ENCODE measurements at places on chromosomes 1 and 21.

GRCh38 chr1:25246600-25247023 lies 642 bp downstream of the RSRP1 start:
- no peak for DNase-seq

DNA sequence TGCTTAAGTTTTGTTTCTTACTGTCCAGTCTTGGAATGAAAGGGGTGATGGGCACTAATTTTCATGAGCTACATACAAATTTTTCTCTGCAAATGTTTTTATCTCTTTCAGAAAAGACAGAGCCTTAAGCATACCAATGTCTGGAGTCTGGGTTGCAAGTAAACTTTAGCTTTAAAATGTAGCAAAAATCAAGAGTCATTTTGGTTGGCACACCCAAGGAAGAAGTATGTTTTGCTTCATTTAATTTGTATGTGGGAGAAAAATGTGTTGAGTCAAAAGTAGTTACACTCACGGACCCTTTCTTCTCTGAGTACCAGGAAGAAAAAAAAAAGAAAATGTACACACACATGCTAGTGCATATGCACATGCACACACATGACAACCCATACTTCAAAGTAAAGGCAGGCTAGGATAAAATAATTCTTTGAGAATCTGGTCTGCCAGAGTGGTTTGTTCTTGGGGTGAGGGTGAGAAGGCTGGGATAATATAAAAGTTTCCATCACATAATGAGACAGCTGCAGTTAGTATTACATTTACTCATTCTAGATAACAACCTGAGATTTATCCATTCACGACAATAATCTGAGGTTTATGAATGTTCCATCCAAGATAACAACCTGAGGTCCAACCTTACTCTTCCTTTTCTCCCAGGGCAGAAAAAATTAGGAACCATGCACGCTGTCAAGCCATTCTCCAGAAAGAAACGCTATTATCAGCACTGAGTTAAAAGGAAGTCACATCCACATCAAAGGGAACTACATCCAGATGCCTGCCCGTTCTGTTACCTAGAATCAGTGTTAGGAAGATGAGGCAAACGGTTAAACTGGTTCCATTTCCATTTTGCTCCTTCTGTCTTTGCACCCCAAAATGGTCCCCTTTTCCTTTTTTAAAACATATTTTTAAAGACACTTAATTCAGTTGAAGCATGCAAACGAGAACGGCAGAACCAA lies 9.3 kb downstream of the DPYD start:
- no peak for DNase-seq

- DNase-seq = peak; percentile 52
Measured at GRCh38 chr1:7046314-7046713, 261.1 kb downstream of the CAMTA1 start.

DNA sequence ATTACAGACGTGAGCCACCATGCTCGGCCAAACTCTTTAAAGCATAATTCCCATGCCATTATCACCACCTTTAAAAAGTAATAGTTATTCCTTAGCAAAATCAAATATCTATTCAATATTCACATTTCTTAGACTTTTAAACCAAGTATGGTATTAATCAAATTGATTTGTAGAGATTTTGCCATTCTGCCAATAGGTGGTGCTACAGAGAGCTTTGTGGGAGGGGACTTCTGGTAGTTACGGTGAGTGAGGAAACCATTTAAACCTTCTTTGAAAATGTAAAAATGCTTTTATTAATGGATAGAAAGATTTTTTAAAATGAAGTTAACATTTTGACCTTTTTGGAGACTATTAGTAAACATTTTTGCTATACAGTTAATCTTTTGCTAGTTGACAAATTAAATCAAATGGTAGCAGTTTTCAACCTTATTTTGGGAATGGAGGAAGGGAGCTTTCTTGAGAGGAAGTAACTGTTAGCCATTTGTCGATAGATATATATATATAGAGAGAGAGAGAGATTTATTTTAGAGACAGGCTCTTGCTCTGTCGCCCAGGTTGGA lies 19.3 kb downstream of the IARS2 start:
- peak; percentile 60 for DNase-seq

DNA sequence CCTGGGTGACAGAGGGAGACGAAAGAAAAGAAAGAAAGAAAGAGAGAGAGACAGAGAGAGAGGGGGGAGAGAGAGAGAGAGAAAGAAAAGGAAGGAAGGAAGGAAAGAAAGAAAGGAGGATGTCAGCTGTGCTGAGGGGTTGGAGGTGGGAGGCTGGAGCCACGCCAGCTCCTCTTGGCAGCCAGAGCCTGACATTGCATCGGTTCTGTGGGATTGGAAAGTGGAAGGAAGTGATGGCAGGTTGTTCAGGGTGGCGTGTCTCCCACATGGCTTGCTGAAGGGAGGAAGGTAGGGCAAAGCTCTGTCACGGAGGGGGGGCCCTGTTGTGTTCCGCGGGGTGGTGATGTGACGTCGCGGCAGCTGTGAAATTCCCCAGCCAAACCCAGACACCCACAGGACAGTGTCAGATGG lies 30.7 kb downstream of the EIF2D start:
- DNase-seq = no peak

- no peak for DNase-seq
Measured at GRCh38 chr1:236864996-236865817, 70.1 kb downstream of the MTR start.

DNA sequence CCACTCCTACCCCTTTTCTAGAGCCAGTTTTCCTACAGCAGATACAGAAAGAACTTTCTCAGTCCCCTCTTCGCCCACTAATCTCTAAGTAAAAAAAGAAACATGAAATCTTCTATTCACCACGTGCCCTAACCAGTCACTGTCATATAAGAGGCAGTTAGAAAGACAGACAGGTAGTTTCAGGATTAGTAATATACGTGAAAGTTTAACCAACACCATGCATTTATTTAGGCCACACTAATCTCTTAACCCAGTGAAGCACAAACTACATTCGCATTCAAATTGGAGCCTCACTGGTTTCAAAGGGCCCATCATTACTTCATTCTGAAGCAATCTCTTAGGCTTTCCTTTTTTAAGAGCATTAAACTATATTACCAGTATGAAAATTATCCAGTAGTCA lies 10.1 kb downstream of the GPATCH2 start:
- DNase-seq = no peak

DNA sequence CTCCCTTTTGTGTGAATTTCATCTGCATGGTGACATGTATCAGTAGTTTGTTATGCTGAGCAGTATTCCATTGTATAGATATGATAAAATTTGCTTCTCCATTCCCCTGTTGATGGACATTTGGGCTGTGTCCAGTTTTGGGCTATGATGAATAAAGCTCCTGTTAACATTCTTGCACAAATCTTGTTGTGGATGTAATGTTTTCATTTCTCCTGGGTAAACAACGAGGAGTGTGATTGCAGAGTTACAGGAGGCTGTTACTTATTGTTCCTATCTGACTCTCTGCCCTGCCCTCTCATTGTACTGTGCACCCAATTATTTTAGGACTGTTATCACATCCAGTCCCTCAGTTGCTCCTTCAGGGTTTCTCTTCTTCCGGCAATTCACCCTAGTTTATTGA lies 24.2 kb downstream of the MAPKAPK2 start:
- DNase-seq = no peak

- DNase-seq = no peak
Measured at GRCh38 chr1:227450489-227450888, 112.9 kb upstream of the ZNF678 start.

- DNase-seq = peak; percentile 77
Measured at GRCh38 chr1:22600071-22600816, 36.2 kb upstream of the C1QA start.

DNA sequence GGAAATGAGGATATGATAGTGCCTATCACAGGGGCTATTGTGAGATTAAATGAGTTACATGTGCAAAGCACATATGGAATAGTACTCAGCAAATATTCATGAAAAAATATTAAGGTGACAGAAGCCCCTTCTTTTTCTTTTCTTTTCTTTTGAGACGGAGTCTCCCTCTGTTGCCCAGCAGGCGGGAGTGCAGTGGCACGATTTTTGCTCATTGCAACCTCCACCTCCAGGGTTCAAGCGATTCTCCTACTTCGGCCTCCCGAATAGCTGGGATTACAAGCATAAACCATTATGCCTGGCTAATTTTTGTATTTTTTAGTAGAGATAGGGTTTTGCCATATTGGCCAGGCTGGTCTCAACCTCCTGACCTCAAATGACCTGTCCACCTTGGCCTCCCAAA lies 139.4 kb downstream of the HIVEP3 start:
- DNase-seq = no peak

- DNase-seq = no peak
Measured at GRCh38 chr1:57158604-57158998, 192.8 kb upstream of the C8B start.

- peak; percentile 74 for DNase-seq
Measured at GRCh38 chr1:112058815-112059450, 69.5 kb upstream of the KCND3 start.

GRCh38 chr1:178382372-178382771 lies 114.4 kb downstream of the CLEC20A start:
- no peak for DNase-seq

GRCh38 chr1:117689997-117690625 lies 84.3 kb downstream of the TENT5C start:
- DNase-seq = no peak

GRCh38 chr1:230011333-230012092 lies 55.5 kb upstream of the GALNT2 start:
- no peak for DNase-seq

DNA sequence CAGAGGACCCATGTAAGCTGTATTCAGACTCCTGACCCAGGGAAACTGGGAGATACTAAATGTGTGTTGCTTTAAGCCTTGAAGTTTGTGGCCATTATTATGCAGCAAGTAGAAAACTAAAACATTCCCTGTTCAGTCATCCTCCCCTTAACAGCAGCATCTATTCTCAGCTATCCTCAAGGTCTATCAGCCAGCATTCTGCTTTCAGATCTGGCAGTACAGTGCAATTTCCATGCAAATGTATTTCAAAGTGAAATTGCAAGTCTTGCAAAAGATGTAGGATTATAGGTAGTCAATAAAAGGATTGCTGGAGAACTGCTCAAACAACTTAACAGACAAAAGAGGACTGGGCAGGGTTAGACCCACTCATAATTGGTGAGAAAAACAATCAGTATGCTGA lies 111.3 kb downstream of the NOS1AP start:
- no peak for DNase-seq

DNA sequence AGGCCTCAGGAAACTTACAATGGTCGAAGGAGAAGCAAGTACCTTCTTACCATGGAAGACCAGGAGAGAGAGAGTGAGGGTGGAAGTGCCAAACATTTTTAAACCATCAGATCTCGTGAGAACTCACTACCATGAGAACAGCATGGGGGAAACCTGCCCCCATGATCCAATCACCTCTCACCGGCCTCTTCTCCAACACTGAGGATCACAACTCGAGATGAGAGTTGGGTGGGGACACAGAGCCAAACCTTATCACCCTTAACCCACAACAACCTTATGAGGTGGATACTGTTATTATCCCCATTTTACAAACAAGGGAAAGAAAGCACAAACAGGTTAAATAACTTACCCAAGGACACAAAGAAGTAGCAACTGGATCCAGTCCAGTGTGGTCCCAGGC lies 80.5 kb downstream of the MPZL1 start:
- no peak for DNase-seq

DNA sequence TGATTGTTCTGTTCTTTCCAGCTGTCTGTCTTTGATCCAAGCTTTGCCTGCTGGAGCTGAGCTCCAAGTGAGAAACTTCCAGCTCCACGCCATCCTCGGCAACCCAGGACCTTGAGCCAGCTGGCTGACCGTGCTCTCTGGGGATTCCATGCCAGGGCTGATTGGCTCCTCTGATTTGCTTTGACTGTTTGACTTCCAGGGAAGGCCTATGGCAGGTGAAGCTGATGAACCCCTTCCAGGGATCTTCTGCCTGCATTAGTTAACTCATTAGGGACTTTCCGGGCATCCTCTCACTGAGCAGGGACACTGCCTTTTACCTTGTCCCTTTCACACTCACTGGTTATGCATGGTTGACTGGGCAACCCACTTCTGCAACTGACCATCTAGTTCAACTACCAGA lies 406.1 kb downstream of the RPS6KC1 start:
- no peak for DNase-seq

GRCh38 chr1:96580920-96581319 lies 140.7 kb upstream of the PTBP2 start:
- DNase-seq = no peak

DNA sequence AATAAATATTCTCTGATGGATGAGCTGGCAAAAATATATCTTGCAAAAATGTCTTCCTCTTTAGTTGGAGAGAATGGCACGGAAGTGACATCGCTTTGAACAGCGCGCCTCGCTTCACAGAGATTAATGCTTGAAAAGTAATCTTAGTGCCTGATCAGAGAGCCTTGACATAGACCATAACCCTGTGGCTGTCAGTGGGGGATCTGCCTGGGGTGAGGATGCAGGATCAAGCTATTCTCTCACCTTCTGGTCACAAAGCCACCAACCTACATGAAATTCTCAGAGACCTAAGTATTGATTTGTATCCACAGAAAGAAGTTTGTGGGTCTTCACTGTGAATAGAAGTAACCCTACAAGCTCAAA lies 492.6 kb downstream of the LMO4 start:
- DNase-seq = no peak

GRCh38 chr1:156198831-156199349 lies 5.0 kb downstream of the SLC25A44 start:
- DNase-seq = no peak

- DNase-seq = no peak
Measured at GRCh38 chr1:69728206-69728605, 160.5 kb downstream of the LRRC7 start.

Data from RWPE1 (cell line).